ENCODE measurements at places on chromosomes 3 and 15. TPM values are rescaled to one million over a fixed set of nuclear protein-coding genes. Genes with fewer than 3 reads are reported as not detected.

DNA sequence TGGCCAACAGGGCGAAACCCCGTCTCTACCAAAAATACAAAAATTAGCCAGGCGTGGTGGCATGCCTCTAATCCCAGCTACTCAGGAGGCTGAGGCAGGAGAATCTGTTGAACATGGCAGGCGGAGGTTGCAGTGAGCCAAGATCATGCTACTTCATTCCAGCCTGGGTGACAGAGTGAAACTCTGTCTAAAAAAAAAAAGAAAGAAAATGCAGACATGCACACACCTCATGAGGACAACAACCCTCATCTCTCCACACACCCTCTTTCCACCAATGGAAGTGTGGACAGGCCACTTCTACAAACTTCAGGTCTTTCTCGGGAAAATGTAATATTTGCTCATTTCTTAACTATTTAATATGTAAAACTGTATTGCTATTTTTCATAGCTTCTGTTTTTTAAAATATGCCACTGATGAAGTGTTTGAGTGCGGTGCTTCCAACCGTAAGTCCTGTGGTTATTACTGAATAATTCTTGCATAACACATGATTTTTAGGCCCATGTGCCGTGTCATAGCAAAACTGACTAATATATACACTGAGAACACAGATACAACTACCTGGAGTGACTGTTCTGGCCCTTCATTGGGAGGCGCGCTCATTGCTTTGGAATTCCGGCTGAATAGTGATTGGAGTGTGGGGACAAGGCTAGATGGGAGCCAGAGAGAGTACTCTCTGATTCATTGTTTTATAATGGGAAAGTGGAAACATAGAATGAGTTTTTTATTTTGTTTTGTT lies 23.1 kb downstream of the LRRC31 start:
- DNase-seq: no peak

- DNase-seq: peak; percentile 39
These were observed 740 bp upstream of the ZBTB47 start for GRCh38 chr3:42652611-42653302.

- DNase-seq: no peak
These were observed 48.7 kb downstream of the FGF7 start for GRCh38 chr15:49471733-49472132.

DNA sequence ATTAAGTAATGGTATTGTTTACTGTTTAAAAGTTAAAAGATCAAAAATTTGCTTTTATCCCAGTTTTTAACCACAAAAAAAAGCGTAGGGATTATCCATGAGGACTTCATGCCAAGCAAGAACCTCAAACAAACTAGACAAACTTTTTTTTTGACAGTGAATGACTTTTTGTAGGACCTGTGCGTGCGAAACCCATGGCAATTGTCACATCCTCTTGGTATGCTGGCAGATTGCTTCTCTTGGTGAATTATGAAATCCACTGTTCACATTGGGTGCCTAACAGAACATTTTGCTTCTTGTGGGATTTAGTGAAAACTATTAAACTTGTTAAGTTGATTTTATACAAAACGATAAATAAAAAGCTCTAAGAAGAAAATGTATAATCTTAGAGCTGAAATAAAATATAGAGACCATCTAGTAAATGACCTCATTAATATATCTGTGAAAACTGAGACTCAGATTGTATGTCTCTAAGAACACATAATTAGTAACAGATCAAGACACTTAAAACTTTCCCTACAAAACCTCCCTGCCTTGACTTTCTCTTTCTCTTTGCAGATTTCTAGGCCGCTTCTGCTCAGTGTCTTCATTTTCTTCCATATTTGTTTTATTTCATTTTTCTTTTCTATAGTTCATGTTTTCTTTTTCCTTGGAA lies 87.3 kb upstream of the CGNL1 start:
- no peak for DNase-seq

DNA sequence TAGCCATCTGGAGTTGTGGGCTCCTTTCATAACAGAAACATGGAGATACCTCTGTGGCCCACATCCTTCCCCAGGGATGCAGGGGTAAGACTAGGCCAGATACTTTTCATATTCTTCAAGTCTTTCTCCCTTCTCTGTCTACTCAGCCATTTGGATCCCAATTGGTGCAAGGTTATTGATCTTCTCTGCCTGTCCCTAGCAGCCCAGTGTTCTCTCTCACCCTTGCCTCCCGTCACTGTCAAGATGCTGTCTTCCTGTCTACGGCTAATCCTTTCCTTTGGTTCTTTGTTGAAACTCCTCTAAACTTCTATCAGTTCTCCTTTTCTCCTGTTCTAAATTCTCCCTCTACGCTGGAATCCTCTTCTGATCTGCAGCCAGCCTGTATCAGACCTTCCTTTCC lies 51.3 kb downstream of the SENP2 start:
- DNase-seq: no peak

DNA sequence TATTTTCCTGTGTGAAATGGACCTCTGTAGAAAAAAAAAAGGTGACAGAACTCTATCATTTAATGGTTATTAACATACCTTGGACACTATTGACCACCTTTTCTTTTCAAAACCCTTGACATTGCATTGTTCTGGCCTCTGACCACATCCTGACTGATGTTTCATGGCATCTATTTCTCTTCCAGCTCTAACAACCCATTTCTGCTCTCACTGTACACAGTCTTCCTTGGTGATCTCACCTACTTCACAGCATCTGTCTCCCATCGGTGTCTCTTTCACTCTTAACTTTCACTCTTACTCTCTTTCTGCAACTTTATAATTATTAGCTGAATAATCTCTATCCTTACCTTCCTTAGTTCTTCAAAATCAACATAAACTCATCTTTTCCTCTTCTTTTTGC lies 217.4 kb upstream of the CD96 start:
- no peak for DNase-seq

- DNase-seq: no peak
These were observed 131.8 kb upstream of the SLC7A14 start for GRCh38 chr3:170717410-170718402.

PDZRN3 gene
- not detected for total RNA-seq

SEMA5B gene
- total RNA-seq: not detected

TTLL13 gene
- total RNA-seq: 0.04 TPM

NPRL2 gene
- 20.1 TPM for total RNA-seq

PPP4R2 gene
- 61.9 TPM for total RNA-seq

Measured in pulmonary artery endothelial cell (primary cell).